ENCODE measurements at places on chromosomes 12 and 14.
A peak's percentile ranks its signal among the peaks of the same experiment; 100 is the strongest.

DNA sequence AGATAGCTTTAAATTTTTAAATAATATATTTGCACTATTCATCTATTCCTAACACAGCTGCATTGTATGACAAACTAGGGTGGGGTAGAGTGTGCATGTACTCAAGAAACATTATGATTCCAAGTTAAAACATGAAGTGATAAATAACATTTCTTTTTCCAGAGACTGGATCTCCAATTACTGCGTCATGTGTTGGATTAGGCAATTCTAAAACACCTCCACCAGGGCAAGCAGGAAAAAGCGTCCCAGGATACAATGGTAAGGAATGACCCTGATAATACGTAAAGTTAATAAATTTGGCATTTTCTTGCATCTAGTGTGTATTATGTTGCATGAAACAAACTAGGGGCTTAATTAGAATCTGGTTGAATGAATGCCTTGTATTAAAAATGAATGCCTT, 138.9 kb downstream of the ACSS3 start:
- DNase-seq = no peak

DNA sequence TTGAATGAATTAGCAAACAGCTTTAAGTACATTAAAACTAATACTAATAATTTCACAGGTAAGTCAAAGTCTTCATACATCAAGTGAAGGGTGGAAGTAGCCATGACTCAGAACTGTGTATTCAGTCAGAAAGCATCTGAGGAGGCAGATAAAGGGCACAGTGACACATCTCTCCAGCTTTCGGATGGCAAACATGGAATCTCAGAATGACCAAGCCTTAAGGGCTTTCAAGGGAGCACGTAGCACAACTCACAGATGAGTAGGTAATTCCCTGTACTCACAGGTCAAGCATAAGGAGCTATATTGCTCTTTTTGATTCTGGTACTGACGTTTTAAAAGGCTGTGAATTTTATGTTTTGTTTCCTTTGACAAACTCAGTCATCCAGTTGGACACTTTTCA, 56.0 kb downstream of the MDGA2 start:
- DNase-seq = no peak

DNA sequence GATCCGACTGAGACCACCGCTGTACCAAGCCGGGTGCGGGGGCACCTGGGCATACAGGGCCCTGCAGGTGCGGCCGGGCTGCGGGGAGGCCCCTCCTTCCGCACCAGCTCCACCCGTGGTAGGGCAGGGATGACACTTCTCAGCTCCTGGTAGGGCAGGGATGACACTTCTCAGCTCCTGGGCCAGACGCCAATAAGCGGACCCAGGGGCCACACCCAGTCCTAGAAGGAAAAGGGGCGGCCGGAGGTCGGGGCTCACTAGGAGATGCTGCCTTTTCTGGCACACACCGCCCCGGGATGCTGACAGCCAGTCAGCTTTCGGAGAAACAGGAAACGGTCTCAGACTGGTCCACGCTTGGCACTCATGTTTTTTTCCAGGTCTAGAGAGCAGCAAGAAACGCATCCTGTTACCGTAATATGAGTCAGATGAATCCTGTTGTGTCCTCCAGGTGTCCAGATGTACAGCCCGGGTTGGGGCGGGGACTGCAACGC, 34.8 kb downstream of the NFKBIA start:
- DNase-seq = no peak

DNA sequence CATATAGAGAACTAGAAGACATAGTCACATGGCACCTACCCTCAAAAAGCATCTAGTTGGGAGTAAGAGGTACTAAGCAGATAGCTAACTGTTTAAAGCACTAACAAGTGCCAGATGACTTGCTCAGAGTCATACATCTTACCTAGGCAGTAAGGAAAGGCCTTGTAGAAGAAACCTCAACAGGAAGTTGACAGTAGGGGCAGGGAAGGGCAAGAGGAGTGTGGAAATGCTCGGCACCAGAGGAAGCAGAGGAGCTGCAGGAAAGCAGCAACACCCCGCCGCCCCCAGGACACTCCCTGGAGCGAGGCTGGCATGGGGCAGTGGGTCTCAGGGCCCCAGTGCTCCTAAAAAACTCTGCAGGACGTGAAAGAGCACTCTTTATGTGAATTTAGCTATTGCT, 92.9 kb downstream of the PPP2R5C start:
- DNase-seq = no peak

DNA sequence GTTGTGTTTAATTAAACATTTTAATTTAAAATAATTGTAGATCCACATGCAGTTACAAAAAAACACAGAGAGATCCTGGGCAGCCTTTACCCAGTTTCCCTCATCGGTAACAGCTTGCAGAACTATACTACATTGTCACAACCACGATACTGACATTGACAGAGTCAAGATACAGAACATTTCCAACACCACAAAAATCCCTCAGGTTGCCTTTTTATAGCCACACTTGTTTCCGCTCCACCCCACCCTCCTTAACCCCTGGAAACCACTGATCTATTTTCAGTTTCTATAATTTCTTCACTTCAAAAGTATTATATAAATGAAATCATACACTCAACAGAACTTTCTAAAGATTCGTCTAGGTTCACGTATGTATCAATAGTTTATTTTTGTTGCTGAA, 458.8 kb upstream of the SOX5 start:
- no peak for DNase-seq

- DNase-seq = no peak
These were observed 4.4 kb upstream of the TNFAIP2 start for GRCh38 chr14:103118663-103119404.

DNA sequence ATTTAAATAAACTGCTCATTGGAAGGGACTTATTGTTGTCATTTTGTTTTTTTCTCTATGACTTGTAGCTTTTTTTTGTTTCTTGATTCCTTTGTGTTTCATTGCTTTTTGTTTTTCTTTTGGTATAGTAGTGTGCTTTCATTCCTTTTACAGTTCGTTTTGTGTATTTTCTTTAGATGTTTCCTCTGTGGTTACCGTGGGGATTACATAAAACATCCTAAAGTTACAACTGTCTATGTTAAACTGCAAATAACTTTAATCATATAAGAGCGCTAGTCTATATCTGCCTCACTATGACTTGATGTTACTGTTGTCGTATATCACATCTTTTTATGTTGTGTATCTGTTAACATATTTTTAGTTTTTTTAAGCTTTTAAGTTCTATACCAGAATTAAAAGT, 86.9 kb downstream of the ATF7IP start:
- no peak for DNase-seq

GRCh38 chr12:48934312-48934706, 9.0 kb upstream of the FKBP11 start:
- no peak for DNase-seq

GRCh38 chr14:96037891-96038557, 1.1 kb upstream of the C14orf132 start:
- DNase-seq = no peak

- DNase-seq = peak; percentile 73
These were observed 292.9 kb downstream of the RAD51B start for GRCh38 chr14:68112442-68112841.

DNA sequence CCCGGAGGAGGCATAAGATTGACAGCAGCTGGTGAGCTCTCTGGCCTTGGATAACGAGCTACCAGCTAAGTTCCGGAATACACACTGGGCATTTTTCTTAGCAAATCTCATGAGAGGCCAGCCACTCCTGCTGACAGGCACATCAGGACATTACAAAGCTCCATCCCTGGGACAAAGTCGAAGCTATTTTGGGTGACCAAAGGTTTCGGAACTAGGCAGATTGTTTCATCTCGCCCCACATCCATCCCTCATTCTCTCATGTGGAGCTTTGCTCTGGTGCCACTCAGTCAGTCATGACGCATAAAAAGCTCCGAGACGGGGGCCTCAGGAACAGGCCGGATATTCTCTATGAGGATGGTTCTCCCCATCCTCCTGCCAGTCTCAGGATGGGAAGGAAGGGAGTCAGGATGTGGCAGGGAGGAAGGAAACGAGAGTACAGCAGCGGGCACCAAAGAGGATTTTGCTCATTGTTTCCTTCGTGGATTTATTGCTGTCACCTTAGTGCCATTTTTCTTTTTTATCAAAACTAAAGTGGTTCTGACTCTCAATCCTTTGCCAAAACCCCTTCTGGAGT, 253.1 kb upstream of the FKBP4 start:
- no peak for DNase-seq

All from muscle of back (tissue), 13 donors.